ENCODE measurements at places on chromosomes 3 and 15.

- no peak for DNase-seq
Measured at GRCh38 chr3:139836698-139837464, 98.1 kb upstream of the CLSTN2 start.

DNA sequence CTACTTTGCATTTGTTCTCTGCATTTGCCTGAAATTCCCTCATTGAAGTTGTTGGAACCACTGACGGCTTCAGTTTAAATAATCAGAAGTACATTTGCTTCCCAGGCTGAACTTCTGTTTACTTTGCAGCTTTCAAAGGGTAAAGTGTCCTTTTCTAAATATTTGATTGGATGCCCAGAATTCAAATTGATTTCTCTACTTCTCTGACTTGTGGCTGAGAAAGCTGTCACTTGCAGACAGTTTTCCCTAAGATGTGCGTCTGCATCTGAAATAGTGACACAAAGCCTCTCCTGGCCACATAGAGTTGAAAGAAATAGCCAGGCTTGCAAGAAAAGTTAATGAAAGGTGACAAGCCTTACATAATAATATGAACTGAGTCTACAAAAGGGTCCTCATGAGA is 299.6 kb downstream of the THSD4 start:
- no peak for DNase-seq

DNA sequence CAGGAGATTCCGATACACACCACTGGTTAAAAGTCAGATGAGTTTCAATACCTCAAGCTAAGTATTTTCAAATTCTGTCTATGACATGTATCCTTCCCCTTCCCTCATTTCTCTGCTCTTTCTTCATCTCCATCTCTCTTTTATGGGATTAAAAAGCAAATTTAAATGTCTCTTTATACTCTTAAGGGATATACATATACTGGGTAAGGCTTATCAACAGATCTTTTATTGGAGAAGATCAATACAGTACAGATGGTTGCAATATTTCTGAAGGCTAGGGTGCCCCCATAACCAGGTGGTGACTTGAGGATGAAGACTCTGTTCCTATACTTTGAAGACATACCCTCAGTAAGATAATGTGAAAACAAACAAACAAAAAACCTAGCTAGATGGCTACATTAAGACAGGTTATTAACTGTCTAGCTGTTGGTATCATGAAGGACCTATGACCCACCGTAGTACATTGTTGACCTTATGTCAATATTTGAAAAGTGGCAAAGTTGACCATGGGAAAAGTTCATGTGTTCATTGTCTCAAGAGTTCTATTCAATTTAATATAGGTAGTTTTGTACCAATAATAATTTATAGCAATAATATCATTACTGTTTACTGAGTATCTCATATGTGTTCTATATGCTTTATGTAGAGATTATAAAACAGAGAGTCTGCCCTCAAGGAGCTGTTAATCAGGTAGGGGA is 319.8 kb downstream of the LPP start:
- no peak for DNase-seq

GRCh38 chr3:38257583-38257982 is 8.0 kb upstream of the SLC22A13 start:
- DNase-seq, result no peak

- DNase-seq, result no peak
Measured at GRCh38 chr3:185070491-185071286, 82.2 kb downstream of the C3orf70 start.

DNA sequence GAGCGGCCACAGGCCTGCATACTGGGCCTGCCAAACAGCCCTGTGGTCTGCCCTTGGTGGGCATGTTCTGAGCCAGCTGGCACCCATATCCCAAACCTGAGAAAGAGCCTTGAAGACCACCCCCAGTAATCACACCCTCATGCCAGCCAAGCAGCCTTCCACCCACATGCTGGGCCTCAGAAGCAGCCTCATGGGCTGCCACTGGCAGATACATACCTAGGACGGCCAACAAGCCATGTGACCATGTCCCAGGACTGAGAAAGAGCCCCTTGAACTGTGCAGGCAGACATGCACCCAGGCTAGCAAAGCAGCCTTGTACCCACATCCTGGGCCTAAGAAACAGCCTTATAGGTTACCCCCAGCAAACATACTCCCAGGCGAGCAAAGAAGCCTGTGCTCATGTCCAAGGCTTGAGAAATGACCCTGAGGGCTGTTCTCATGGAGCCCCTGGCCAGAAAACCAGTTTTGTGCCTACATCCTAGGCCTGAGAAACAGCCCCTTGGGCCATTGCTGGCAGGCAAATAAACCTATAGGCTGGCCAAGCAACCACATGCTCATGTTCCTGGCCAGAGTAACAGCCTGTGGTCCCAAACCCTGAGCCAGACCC is 24.9 kb downstream of the TUBGCP5 start:
- DNase-seq, result no peak

- DNase-seq, result no peak
Measured at GRCh38 chr15:51186891-51187290, 92.2 kb upstream of the TNFAIP8L3 start.

- no peak for DNase-seq
Measured at GRCh38 chr3:13878281-13879101, 1.4 kb downstream of the WNT7A start.

GRCh38 chr15:92226020-92226612 is 167.6 kb upstream of the ST8SIA2 start:
- no peak for DNase-seq

Measured in kidney glomerular epithelial cell (primary cell).